CD8-positive, alpha-beta memory T cell (primary cell): ENCODE measurements at places on chromosomes 3 and 15.

DNA sequence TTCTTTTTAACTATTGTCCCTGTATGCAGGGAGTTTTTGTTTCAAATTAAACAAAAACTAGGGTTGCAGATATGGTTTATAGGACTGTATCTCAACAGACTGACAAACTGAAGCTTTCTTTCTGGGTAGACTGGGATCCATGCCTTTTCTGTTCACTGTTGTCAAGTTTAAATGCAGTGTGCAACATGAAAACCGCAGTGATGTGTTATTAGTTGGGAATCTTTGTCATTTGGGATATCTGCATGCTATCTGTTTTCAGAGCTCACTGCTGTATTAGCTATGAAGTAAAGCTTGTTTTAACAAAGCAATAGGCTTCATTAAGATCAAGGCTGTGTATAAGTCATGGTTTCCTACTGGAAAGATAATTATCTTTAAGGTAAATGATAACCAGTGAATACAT is 21.4 kb upstream of the MCF2L2 start:
- H3K4me3 ChIP-seq = no peak overlapping the region
- H3K4me1 ChIP-seq = peaks cover 9% of the 10 kb centered on the region
- no peaks in the 10 kb centered on the region for H3K27me3 ChIP-seq
- no peaks in the 10 kb centered on the region for H3K36me3 ChIP-seq
- H3K27ac ChIP-seq = no peak overlapping the region

GRCh38 chr15:51183076-51183475 is 88.4 kb upstream of the TNFAIP8L3 start:
- no peaks in the 10 kb centered on the region for H3K36me3 ChIP-seq
- no peak overlapping the region for H3K4me3 ChIP-seq
- H3K4me1 ChIP-seq = no peaks in the 10 kb centered on the region
- no peaks in the 10 kb centered on the region for H3K27me3 ChIP-seq

- H3K27ac ChIP-seq = no peak overlapping the region
- H3K36me3 ChIP-seq = no peaks in the 10 kb centered on the region
- no peak overlapping the region for H3K4me3 ChIP-seq
Measured at GRCh38 chr3:196517919-196518318, 2.8 kb upstream of the SMCO1 start.

- H3K27ac ChIP-seq = peak overlapping the region; percentile 43
- H3K27me3 ChIP-seq = peaks cover 13% of the 10 kb centered on the region
Measured at GRCh38 chr15:89781891-89782618, 5.9 kb downstream of the MESP2 start.

- H3K36me3 ChIP-seq = no peaks in the 10 kb centered on the region
- no peak for DNase-seq
- no peaks in the 10 kb centered on the region for H3K4me1 ChIP-seq
- H3K4me3 ChIP-seq = no peak overlapping the region
- no peaks in the 10 kb centered on the region for H3K27me3 ChIP-seq
Measured at GRCh38 chr3:124007186-124007585, 15.3 kb upstream of the ROPN1 start.

DNA sequence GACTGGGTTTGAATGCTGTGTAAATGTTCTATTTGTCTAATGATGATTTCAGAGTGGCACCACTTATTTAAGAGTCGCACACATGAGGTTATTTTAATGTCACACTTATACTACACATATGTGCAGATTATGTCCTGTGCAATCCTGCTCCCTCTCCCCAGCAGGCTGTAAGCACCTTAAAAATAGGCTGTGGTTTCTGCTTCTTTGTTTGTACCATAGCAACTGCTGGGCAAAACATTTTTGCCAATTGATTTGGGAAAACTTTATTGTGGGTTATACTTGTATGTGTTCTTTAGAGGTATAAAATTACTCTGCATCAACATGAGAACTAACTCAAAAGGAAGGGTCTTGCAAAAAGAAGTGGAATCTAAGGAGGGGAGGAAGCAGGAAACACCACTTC is 318.5 kb downstream of the NTRK3 start:
- no peaks in the 10 kb centered on the region for H3K36me3 ChIP-seq
- H3K4me3 ChIP-seq = no peak overlapping the region
- no peaks in the 10 kb centered on the region for H3K4me1 ChIP-seq

DNA sequence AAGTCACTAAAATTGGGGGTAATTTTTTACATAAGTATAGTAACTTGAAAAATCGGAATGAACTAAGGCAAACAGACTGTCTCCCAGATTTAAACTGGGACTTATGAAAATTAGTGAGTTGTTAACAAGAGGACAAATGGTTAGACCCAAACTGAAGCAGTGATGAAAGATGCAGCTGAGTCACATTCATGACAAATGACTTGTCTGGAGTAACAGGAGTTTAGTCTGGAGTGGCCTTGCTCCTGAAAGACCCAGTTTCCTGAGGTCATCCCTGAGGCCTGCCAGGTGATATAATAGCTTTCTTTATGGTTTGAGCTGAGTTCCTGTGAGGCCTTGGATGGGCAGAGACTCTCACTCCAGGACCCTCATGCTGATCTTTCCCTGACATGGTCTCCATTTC is 9.6 kb upstream of the CTDSPL start:
- no peaks in the 10 kb centered on the region for H3K4me1 ChIP-seq
- H3K27me3 ChIP-seq = no peaks in the 10 kb centered on the region
- H3K36me3 ChIP-seq = no peaks in the 10 kb centered on the region
- no peak for DNase-seq
- no peak overlapping the region for H3K4me3 ChIP-seq

GRCh38 chr3:55668359-55668758 is 181.3 kb upstream of the WNT5A start:
- no peak overlapping the region for H3K4me3 ChIP-seq
- no peak overlapping the region for H3K27ac ChIP-seq
- H3K36me3 ChIP-seq = no peaks in the 10 kb centered on the region
- H3K4me1 ChIP-seq = no peaks in the 10 kb centered on the region
- DNase-seq = no peak

DNA sequence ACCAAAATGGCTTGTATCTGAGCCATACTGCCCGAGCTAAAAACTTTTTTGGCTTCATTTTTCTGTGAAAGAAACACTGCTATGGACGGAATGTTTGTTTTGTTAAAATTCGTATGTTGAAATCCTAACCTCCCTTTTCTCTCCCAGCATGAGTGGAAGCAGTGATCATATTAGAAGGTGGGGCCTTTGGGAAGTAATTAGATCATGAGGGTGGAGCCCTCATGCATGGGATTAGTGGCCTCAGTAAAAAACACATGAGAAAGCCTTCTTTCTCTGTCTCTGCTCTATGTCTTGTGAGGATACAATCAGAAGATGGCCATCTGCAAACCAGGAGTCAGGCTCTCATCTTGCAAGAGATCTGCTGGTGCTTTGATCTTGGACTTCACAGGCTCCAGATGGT is 7.4 kb upstream of the FNDC3B start:
- no peak overlapping the region for H3K4me3 ChIP-seq
- DNase-seq = no peak
- H3K27me3 ChIP-seq = no peaks in the 10 kb centered on the region
- H3K4me1 ChIP-seq = no peaks in the 10 kb centered on the region
- no peak overlapping the region for H3K27ac ChIP-seq

- peaks cover 12% of the 10 kb centered on the region for H3K27me3 ChIP-seq
- DNase-seq = no peak
- no peaks in the 10 kb centered on the region for H3K4me1 ChIP-seq
Measured at GRCh38 chr3:141039589-141039988, 11.6 kb upstream of the SPSB4 start.

DNA sequence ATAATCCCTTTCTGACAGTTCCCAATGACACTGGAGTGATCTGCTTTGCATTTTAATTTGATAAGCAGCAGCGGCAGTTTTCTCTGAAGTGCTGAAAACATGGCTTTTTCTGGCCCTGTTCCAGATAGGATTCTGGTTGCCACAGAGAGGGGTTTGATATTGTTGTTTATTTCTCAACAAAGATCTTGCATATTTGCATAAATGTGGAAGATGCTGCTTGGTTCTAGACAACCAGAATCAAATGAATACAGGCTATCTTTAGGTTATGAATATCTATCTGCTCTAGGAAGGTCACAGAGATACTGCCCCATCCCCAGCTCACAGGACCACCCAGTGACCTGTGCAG is 137.1 kb downstream of the ZNF609 start:
- peak overlapping the region; percentile 21 for H3K4me3 ChIP-seq
- peaks cover 57% of the 10 kb centered on the region for H3K4me1 ChIP-seq
- H3K27me3 ChIP-seq = no peaks in the 10 kb centered on the region
- DNase-seq = no peak
- H3K27ac ChIP-seq = peak overlapping the region; percentile 49
